ENCODE measurements at places on chromosomes 5 and 9.

- no peak for DNase-seq
Measured at GRCh38 chr9:17627641-17628040, 48.8 kb downstream of the SH3GL2 start.

DNA sequence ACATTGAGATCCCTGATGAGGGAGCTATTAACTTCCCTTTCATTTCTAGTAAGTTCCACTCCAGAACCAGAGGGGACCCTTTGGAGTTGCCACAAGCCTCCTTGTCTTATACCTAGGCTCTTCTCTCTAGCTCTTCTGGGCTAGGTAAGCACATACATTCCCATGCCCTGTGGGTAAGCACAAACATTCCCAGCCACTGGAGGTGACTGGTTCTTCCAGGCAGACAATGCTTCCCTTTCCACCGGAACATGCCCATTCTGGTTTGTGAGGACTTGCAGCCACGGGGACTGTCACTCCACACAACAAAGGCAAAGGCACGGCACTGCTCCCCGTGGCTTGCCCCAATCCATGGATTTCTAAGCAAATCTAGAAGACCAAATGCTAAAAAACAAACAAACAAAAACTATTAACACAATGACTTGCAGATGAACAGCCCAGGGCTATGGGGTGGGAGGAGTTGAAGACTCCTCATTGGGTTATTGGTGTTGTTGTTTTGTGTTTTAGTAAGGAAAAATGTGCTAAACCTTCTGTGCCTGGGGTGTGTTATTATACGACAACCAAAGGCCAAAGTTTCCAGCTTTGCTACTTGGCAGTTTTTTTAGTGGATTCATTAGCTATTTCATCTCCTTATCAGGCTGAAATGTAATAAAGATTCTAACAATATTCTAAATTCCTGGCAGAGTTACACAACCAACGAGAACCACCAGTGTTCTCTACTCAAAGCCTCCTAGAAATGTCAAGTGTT is 276.2 kb downstream of the SYK start:
- DNase-seq: peak; percentile 51

DNA sequence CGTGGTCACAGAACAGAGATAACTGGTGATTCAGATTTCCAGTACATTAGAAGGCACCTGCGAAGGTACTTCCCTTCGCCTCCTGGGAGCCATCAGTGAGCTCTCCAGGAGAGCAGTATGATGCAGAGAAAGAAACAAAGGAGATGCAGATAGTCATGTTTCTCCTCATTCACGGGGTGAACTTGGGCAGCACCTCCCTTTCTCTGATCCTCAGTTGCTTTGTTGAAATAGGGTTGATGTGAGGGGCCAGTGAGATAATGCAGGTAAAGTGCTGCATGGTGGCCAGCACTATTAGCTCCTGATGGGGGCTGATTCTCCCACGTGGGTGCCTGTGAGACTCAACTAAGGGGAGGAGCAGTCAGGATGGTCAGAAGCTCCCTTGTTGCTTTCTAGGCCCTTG is 46.6 kb upstream of the ZNF169 start:
- DNase-seq: no peak

- DNase-seq: no peak
Measured at GRCh38 chr9:114446672-114447450, 58.4 kb downstream of the WHRN start.

- DNase-seq: peak; percentile 78
Measured at GRCh38 chr9:131502781-131503625, at the start of gene POMT1. POMT1 (plus strand) TSS chr9:131502918; CDS start chr9:131504219, 1,301 bp downstream.

DNA sequence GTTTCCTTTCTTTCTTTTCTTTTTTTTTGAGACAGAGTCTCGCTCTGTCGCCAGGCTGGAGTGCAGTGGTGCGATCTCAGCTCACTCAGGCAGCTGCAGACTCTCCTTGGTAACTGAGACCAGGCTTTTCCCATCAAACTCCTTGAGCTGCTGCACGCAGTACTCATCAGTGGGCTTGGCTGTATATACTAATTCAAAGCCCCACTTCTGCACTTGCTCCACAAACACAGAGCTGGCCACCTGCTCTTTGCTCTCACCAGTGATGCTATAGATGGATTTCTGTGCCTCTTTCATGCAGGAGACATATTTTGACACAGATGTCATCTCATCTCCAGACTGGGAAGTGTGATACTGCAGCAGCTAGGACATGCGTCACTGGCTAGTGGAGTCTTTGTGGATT is 252.7 kb downstream of the AP3B1 start:
- no peak for DNase-seq

- no peak for DNase-seq
Measured at GRCh38 chr5:143140492-143141203, 262.8 kb downstream of the NR3C1 start.

Data from cardiac fibroblast (primary cell).